Activated T-helper 1 cell treated with anti-CD3 and anti-CD28 coated beads, Interleukin-2, amount 50 U/mL, for 16 hours (primary cell): ENCODE measurements at places on chromosomes 4 and X.

- DNase-seq: no peak
Measured at GRCh38 chr4:147247579-147247978, 233.3 kb upstream of the EDNRA start.

- DNase-seq: no peak
Measured at GRCh38 chrX:114959729-114960128, 57.7 kb downstream of the IL13RA2 start.

GRCh38 chr4:155799794-155800123, 40.9 kb downstream of the GUCY1B1 start:
- no peak for DNase-seq

DNA sequence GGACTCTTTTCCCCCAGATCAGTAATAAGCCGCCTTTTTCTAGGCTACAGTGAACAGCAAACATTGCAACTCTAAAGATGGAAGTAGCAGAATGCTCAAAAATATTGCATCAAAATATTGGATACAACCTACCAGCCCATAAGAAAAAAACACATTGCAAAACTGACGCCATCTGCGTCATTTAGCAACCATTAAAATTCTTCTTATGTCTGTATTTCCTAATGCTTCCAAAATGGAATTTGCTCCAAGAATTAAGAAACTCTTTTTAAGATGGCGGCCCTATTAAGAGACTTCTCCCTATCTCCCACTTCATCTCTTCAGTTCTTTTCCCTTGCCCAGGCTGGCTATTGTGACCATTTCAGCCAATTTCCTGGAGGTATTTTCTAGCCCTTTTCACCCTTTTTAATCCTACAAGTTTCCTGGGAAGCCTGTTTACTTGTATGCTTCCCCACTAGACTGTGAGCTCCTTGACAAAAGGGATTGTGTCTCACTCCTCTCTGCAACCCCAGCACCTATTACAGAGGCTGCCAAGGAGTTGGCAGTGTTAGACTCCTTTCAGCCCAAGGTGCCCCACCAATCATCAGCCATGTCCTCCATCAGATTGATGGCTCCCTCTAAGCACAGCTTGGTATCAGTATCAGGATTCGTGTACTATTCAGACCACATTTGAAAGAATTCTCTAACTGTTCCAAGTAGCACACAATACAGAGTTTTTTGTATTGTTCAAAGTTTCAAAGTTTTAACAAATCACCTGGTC, 4.4 kb downstream of the GPC3 start:
- DNase-seq: no peak
